ENCODE measurements at places on chromosomes 6 and 20. TPM values are rescaled to one million over a fixed set of nuclear protein-coding genes. Genes with fewer than 3 reads are reported as not detected.

GRCh38 chr20:2203436-2203835 lies 92.4 kb upstream of the TGM3 start:
- peaks cover 7% of the 10 kb centered on the region for H3K27me3 ChIP-seq
- peaks cover 3% of the 10 kb centered on the region for H3K4me1 ChIP-seq
- H3K27ac ChIP-seq: no peak overlapping the region
- no peaks in the 10 kb centered on the region for H3K36me3 ChIP-seq
- no peak for DNase-seq

DNA sequence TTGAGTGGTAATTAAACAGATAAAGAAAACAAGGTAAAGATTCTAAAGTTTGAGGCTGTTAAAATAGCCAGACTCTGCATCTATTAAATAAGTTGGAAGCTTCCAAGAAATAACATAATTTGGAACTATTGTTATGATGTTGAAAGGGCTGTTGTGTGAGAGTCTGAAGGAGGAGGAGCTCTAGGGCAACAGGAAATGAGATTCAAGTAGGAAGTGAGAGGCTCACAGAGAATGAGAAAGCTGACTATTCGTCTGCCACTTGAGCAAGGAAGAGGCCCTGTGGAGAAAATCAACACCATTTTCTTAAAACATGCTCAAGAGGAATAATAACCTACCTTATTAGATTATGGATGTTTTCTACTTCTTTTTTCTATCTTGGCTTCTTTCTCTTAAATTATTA lies 185.2 kb downstream of the SLC24A3 start:
- H3K4me1 ChIP-seq: no peaks in the 10 kb centered on the region
- no peaks in the 10 kb centered on the region for H3K27me3 ChIP-seq
- no peaks in the 10 kb centered on the region for H3K36me3 ChIP-seq
- no peak overlapping the region for H3K4me3 ChIP-seq

- no peak overlapping the region for H3K4me3 ChIP-seq
- no peaks in the 10 kb centered on the region for H3K4me1 ChIP-seq
- DNase-seq: no peak
- no peak overlapping the region for H3K27ac ChIP-seq
- no peaks in the 10 kb centered on the region for H3K36me3 ChIP-seq
These were observed 63.7 kb downstream of the ME1 start for GRCh38 chr6:83367104-83367503.

The SLC44A4 gene
- not detected for polyA plus RNA-seq

DNA sequence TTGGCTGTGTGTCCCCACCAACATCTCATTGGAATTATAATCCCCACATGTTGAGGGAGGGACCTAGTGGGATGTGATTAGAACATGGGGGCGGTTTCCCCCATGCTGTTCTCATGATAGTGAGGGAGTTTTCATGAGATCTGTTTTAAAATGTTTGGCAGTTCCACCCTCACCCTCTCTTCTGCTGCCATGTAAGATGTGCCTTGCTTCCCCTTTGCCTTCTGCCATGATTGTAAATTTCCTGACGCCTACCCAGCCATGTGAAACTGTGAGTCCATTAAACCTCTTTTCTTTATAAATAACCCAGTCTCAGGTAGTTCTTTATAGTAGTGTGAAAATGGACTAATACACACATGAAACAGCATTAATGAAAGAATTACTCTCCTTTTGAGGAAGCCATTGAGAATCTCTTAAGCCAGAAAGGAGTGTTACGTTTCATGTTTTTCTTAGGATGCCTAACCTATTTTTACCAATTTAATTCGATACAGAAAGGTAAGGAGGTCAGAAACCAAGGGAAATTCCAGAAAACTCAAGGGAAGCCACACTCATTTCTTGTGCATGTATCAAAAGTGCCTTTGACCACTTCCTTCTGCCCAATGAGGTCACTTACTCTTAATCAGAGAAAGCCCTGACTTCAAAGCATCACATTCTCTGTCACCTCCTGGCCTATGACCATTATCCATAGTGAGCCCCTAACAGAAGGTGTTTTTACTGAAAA lies 24.7 kb upstream of the HINT3 start:
- H3K27me3 ChIP-seq: no peaks in the 10 kb centered on the region
- no peaks in the 10 kb centered on the region for H3K4me1 ChIP-seq
- no peak overlapping the region for H3K27ac ChIP-seq
- no peak overlapping the region for H3K4me3 ChIP-seq

The CENPW gene
- polyA plus RNA-seq: 8.3 TPM

- no peak overlapping the region for H3K4me3 ChIP-seq
- H3K36me3 ChIP-seq: no peaks in the 10 kb centered on the region
- no peaks in the 10 kb centered on the region for H3K27me3 ChIP-seq
- peak; percentile 93 for DNase-seq
These were observed 85.6 kb downstream of the UBE3D start for GRCh38 chr6:82980086-82980485.

- H3K4me1 ChIP-seq: no peaks in the 10 kb centered on the region
- DNase-seq: no peak
- H3K27me3 ChIP-seq: no peaks in the 10 kb centered on the region
- H3K4me3 ChIP-seq: no peak overlapping the region
These were observed 163.9 kb downstream of the FAXC start for GRCh38 chr6:99185525-99185924.

DNA sequence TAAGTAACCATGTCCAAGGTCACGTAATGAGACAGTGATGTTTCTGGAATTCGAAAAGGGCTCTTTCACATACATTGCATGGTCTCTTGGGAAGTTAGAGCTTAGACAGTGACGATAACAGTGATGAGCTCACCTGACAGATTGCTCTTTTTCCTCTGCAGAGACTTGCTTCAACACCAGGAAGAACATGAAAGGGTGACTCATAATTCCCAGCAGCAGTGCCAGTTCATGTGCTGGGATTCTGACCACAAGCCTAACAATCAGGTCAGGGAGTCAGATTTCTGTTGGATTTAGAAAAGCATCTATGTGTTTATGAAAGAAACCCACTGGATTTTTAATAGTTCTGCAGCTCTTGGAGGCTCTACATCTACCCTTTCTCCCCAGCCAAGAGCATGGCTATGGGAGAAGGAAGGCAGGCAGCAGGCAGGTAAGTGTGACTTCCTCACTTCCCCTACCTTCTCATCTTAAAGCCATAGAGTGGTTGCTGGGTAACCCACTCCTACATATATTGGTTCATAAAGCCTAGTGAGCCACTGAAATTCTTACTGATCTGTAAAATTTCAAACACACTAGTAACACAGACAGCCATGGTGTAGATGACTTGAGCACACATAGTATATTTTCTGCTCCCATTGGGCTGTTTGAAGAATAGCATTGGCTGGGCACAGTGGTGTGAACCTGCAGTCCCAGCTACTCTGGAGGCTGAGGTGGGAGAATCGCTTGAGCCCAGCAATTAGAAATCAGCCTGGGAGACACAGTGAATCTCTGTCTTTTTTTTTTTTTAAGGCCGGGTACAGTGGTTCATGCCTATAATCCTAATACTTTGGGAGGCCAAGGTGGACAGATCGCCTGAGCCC lies 44.4 kb upstream of the LOC128125822 start:
- H3K27ac ChIP-seq: peak overlapping the region; percentile 49
- H3K27me3 ChIP-seq: no peaks in the 10 kb centered on the region
- peak; percentile 98 for DNase-seq
- no peaks in the 10 kb centered on the region for H3K36me3 ChIP-seq

The GJA10 gene
- polyA plus RNA-seq: not detected

DNA sequence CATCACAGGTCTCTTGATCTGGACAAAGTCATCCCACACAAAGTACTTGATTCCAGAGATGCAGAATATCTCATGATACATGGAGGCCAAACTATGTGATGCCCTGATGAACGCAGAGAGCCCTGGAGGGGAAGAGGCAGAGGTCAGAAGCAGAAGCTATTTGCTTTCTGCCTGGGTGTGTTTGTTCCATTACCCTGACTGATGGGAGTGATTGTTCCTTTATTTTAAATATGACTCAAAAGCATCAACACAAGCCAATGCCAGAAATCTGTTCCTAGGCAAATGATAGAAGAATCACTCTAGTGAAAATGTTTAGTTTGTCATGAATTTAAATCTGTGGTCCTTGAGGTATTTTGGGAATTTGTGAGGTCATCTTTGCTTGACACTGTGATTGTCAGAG lies 54.7 kb upstream of the GGTLC1 start:
- H3K27me3 ChIP-seq: no peaks in the 10 kb centered on the region
- no peak overlapping the region for H3K4me3 ChIP-seq
- H3K27ac ChIP-seq: no peak overlapping the region
- H3K4me1 ChIP-seq: no peaks in the 10 kb centered on the region
- DNase-seq: no peak
- H3K36me3 ChIP-seq: no peaks in the 10 kb centered on the region

The TCF15 gene
- polyA plus RNA-seq: not detected

GRCh38 chr20:5077761-5078387 lies 41.9 kb downstream of the PCNA start:
- no peak for DNase-seq
- H3K27me3 ChIP-seq: no peaks in the 10 kb centered on the region
- peak overlapping the region; percentile 42 for H3K4me3 ChIP-seq
- H3K36me3 ChIP-seq: no peaks in the 10 kb centered on the region
- peak overlapping the region; percentile 58 for H3K27ac ChIP-seq

DNA sequence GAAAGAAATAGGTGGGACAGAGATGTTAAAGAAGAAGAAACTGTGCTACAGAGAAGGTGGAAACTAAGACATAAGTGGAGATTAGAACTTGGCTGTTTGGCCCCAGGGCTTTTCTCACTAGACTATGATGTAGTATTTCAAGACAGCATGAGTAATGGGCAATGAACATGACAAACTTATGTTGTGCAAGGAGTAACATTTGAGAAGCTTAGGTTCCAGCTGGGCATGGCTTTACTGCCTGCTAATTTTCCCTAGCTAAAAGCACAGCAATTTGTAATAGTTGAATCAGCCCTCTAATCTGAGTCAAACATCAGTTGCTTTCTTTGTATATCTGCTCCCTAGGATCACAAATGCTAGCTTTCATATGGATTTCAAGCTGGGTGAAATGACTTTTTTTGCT lies 294.3 kb upstream of the BMP2 start:
- no peaks in the 10 kb centered on the region for H3K4me1 ChIP-seq
- no peak overlapping the region for H3K4me3 ChIP-seq
- peak; percentile 20 for DNase-seq
- H3K27me3 ChIP-seq: no peaks in the 10 kb centered on the region

DNA sequence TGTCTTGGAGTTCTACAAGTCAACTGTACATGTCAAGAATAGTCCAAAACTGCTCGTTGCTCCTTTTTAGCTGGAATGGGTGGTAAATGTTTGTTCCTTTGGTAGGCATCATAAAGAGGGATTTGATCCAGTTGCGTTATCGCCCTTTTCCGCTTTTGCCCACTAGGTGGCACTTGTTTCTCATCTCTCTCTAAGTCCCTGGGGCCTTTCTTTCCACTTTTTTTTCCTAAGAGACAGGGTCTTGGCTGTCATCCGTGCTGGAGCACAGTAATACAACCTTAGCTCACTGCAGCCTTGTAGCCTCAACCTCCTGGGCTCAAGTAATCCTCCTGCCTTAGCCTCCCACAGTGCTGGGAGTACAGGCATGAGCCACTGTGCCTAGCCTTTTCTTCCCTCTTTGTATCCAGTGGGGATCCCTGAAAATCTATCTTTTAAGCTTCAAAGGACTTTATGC lies 20.7 kb downstream of the GTPBP2 start:
- H3K4me1 ChIP-seq: no peaks in the 10 kb centered on the region
- DNase-seq: peak; percentile 70
- H3K27ac ChIP-seq: no peak overlapping the region
- H3K4me3 ChIP-seq: no peak overlapping the region

GRCh38 chr6:35797837-35798526 lies 859 bp upstream of the CLPS start:
- H3K36me3 ChIP-seq: no peaks in the 10 kb centered on the region
- H3K27ac ChIP-seq: no peak overlapping the region
- H3K27me3 ChIP-seq: peaks cover 3% of the 10 kb centered on the region
- no peak overlapping the region for H3K4me3 ChIP-seq
- no peak for DNase-seq

DNA sequence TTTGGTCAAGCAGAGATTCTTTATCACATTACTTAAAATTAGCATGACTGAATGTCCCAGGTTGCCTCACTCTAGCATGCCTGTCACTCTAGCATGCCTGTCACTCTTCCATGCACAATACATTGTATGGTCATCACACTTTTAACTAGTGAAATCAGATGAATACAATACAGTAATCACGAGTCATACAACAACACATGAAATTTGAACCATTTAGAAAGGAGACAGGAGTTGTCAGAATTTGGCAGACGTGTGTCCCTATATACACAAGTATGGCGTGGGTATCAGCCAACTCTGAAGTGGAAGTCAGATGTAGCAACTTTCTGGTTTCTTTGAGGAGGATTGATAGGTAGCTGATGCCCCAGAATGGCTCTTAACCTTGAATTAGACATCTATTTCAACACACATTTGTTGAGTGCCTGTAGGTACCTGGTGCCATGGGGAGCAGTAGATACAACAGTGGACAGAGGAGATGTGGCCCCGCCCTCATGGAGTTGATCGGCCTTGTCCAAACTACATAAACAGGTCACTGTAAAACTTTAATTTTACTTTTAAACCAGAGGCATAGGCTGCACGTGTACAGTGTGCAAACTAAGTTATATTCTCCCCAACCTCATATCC lies 116.1 kb upstream of the TIAM2 start:
- no peaks in the 10 kb centered on the region for H3K36me3 ChIP-seq
- H3K4me3 ChIP-seq: no peak overlapping the region
- no peaks in the 10 kb centered on the region for H3K4me1 ChIP-seq

GRCh38 chr6:151170622-151171246 lies 69.0 kb upstream of the AKAP12 start:
- no peak for DNase-seq
- H3K27ac ChIP-seq: no peak overlapping the region
- no peaks in the 10 kb centered on the region for H3K36me3 ChIP-seq
- no peaks in the 10 kb centered on the region for H3K27me3 ChIP-seq
- H3K4me1 ChIP-seq: no peaks in the 10 kb centered on the region
- H3K4me3 ChIP-seq: no peak overlapping the region

- peaks cover 10% of the 10 kb centered on the region for H3K4me1 ChIP-seq
- H3K36me3 ChIP-seq: no peaks in the 10 kb centered on the region
- peak overlapping the region; percentile 98 for H3K27ac ChIP-seq
- peak; percentile 100 for DNase-seq
These were observed 234.5 kb upstream of the ZNF217 start for GRCh38 chr20:53828088-53828681.

DNA sequence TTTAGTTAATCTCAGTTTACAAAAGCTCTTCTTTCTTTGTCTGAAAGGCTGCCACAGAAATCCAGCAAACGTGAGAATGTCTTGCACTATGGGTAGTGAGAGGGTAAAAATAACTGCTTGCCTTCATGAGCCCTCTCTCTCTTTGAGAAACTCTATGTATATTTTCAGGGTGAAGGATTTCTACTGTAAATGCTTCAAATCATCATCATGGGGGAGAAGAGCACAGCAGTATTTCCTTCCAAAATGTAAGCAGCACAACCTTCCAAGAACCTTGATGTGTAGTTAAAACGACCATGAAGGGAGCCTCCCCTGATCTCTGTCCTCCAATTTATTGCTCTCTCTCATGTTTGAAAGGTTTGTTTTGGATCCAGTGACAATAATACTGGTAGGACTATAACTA lies 141.3 kb upstream of the CENPW start:
- H3K4me3 ChIP-seq: no peak overlapping the region
- no peak for DNase-seq
- no peaks in the 10 kb centered on the region for H3K4me1 ChIP-seq
- H3K27me3 ChIP-seq: no peaks in the 10 kb centered on the region

- no peaks in the 10 kb centered on the region for H3K36me3 ChIP-seq
- DNase-seq: peak; percentile 80
- H3K27ac ChIP-seq: no peak overlapping the region
- H3K27me3 ChIP-seq: no peaks in the 10 kb centered on the region
- no peak overlapping the region for H3K4me3 ChIP-seq
These were observed 26.8 kb upstream of the RPP40 start for GRCh38 chr6:5030596-5031136.
